ENCODE measurements at places on chromosomes 4 and X. TPM values are rescaled to one million over a fixed set of nuclear protein-coding genes. Genes with fewer than 3 reads are reported as not detected.
A peak's percentile ranks its signal among the peaks of the same experiment; 100 is the strongest.

- H3K36me3 ChIP-seq, result peaks cover 3% of the 10 kb centered on the region
- H3K27me3 ChIP-seq, result no peaks in the 10 kb centered on the region
- H3K27ac ChIP-seq, result no peak overlapping the region
- no peak overlapping the region for H3K4me3 ChIP-seq
- DNase-seq, result no peak
These were observed 1295.8 kb upstream of the ADGRL3 start for GRCh38 chr4:59904331-59904730.

- DNase-seq, result no peak
- no peaks in the 10 kb centered on the region for H3K36me3 ChIP-seq
- H3K4me1 ChIP-seq, result peaks cover 12% of the 10 kb centered on the region
- H3K27ac ChIP-seq, result no peak overlapping the region
These were observed 5.7 kb upstream of the SLC25A4 start for GRCh38 chr4:185137233-185137925.

DNA sequence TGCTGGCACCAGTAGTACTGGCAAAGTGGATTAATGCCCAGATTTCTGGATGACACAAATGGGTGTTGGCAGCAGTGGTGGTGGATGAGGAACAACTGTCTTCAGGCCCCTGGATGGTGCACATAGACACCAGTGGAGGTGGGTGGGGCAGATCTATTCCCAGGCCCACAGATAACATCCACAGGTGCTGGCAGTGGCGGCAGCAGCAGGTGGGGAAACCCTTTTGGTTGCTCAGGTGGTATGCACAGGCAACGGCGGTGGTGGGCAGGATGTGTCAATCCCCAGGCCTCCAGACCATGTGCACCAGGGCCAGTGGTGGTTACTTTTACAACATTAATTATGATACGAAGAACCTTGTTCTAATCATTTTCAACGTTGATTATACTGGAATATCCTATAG lies 48.9 kb upstream of the FAT4 start:
- no peak overlapping the region for H3K4me3 ChIP-seq
- peaks cover 10% of the 10 kb centered on the region for H3K4me1 ChIP-seq
- no peaks in the 10 kb centered on the region for H3K36me3 ChIP-seq
- no peaks in the 10 kb centered on the region for H3K27me3 ChIP-seq
- no peak overlapping the region for H3K27ac ChIP-seq

GRCh38 chr4:126790633-126791032 lies 842.1 kb upstream of the INTU start:
- H3K4me3 ChIP-seq, result no peak overlapping the region
- no peak overlapping the region for H3K27ac ChIP-seq
- DNase-seq, result no peak
- H3K27me3 ChIP-seq, result no peaks in the 10 kb centered on the region

DNA sequence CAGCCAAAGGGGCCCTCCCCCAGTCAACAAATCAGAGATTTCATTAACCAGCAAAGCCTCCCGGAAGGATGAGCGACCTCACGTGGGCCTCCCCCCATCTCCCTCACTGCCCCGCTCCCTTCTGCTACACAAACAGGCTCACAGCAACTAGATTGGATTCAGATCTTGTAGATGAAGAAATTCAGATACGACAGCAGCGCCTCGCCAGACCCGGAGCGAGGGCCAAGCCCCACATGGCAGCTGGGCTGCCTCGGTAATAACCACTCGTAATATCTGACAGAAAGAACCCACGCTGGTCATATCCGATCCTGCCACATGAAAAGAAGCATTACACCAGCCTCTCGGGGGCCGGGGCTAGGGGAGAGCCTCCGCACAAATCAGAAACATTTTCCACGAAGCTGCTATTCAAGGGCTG lies 581.3 kb downstream of the BCOR start:
- H3K4me1 ChIP-seq, result no peaks in the 10 kb centered on the region
- no peak for DNase-seq

DNA sequence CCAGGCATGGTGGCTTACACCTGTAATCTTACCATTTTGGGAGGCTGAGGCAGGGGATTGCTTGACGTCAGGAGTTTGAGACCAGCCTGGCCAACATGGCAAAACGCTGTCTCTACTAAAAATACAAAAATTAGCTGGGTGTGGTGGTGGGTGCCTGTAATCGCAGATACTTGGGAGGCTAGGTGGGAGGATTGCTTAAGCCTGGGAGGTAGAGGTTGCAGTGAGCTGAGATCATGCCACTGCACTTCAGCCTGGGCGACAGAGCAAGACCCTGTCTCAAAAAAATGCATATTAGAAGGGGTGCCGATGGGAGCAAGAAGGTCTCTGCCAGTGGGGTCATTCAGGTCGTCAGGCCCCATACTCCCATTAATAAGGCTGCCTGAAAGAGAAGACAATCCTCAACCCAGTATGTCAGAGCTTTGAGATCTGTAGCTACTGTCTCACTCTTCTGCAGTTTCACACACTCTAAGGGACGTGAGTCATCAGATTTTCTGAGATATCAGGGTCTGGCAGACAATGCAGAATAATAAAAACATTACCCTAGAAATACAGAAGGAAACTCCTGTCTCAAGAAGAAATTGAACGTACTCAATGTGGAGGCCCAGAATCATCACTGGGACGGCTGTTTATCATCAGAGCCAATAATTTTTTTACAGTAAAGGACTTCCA lies 176.7 kb upstream of the FAT1 start:
- no peak overlapping the region for H3K27ac ChIP-seq
- H3K36me3 ChIP-seq, result no peaks in the 10 kb centered on the region
- H3K4me3 ChIP-seq, result no peak overlapping the region
- no peaks in the 10 kb centered on the region for H3K27me3 ChIP-seq
- H3K4me1 ChIP-seq, result peaks cover 3% of the 10 kb centered on the region

- no peak overlapping the region for H3K4me3 ChIP-seq
- peaks cover 1% of the 10 kb centered on the region for H3K27me3 ChIP-seq
- H3K4me1 ChIP-seq, result peaks cover 3% of the 10 kb centered on the region
- no peak for DNase-seq
- no peak overlapping the region for H3K27ac ChIP-seq
- H3K36me3 ChIP-seq, result peaks cover 12% of the 10 kb centered on the region
These were observed 27.0 kb downstream of the PRDM5 start for GRCh38 chr4:120895554-120895953.

GRCh38 chrX:38435130-38435529 lies 82.7 kb downstream of the OTC start:
- no peak for DNase-seq
- no peaks in the 10 kb centered on the region for H3K27me3 ChIP-seq
- H3K27ac ChIP-seq, result no peak overlapping the region
- no peak overlapping the region for H3K4me3 ChIP-seq

DNA sequence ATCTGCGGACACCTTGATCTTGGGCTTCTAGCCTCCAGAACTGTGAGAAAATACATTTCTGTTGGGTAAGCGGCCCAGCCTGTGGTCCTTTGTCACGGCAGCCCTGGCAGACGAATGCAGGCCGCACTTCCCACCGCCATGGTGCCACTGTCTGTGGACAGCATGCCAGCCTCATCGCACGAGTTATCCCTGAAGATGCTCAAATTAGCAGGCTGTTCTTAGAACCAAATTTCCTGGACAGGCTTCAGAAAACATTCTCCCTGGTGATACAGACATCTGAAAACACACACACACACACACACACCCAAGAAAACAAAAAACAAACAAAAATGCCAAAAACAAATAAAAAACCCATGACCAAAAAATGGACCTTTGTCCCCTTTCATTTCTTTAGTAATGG lies 343.5 kb upstream of the GATB start:
- no peaks in the 10 kb centered on the region for H3K36me3 ChIP-seq
- H3K4me3 ChIP-seq, result no peak overlapping the region
- no peak overlapping the region for H3K27ac ChIP-seq
- no peak for DNase-seq
- peaks cover 47% of the 10 kb centered on the region for H3K4me1 ChIP-seq

- peaks cover 8% of the 10 kb centered on the region for H3K36me3 ChIP-seq
- DNase-seq, result no peak
- peaks cover 23% of the 10 kb centered on the region for H3K4me1 ChIP-seq
These were observed 1.1 kb downstream of the CRMP1 start for GRCh38 chr4:5891563-5892322.

GRCh38 chr4:70768301-70768948 lies 46.7 kb downstream of the RUFY3 start:
- H3K4me1 ChIP-seq, result no peaks in the 10 kb centered on the region
- no peak for DNase-seq
- no peak overlapping the region for H3K4me3 ChIP-seq

- no peaks in the 10 kb centered on the region for H3K27me3 ChIP-seq
- no peak for DNase-seq
- no peaks in the 10 kb centered on the region for H3K4me1 ChIP-seq
- no peak overlapping the region for H3K4me3 ChIP-seq
These were observed 52.8 kb downstream of the ADGRG4 start for GRCh38 chrX:136353526-136354093.

DNA sequence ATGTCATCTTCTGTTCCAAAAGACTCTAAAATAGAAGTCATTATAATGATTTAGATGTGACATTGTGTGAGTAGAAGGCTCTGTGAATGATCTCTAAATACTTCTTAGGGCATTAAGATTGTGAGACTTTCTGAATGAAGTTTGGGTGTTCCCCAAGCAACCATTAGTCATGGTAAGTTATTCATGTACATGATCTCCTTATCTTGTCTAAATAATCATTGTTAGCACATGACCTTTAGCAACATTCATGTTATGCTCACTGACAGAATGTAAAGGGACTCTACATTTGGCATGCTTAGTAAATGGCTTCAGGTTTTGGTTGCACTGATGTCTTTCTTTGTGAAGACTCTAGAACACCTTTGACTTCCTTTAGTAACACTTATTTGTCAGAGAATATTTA lies 140.8 kb upstream of the AGA start:
- DNase-seq, result no peak
- no peak overlapping the region for H3K27ac ChIP-seq
- no peaks in the 10 kb centered on the region for H3K36me3 ChIP-seq
- no peak overlapping the region for H3K4me3 ChIP-seq
- H3K27me3 ChIP-seq, result no peaks in the 10 kb centered on the region

- H3K4me3 ChIP-seq, result peak overlapping the region; percentile 89
- H3K36me3 ChIP-seq, result peaks cover 3% of the 10 kb centered on the region
- peaks cover 3% of the 10 kb centered on the region for H3K4me1 ChIP-seq
These were observed 568 bp downstream of the NIPAL1 start for GRCh38 chr4:48017108-48017571.

DNA sequence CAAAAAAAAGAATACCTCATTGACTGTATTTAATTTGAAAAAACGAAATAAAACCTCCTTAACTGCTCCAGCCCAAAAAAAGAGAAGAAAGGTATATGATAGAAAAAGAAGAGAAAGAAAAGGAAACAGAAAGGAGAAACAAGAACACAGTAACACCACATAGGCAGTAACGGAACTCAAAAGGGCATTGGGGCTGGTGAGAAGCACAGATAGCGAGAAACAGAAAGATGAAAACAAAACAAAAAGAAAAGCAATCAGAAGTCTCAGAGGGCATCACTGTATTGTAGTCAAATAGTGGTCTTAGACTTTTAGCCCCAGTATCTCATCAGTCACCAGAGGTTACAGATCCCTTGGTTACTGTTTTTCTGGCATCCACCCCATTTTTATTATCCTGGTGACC lies 88.6 kb downstream of the NFKB1 start:
- peaks cover 45% of the 10 kb centered on the region for H3K36me3 ChIP-seq
- H3K27me3 ChIP-seq, result peaks cover 2% of the 10 kb centered on the region
- H3K4me3 ChIP-seq, result no peak overlapping the region
- DNase-seq, result no peak
- H3K27ac ChIP-seq, result no peak overlapping the region
- no peaks in the 10 kb centered on the region for H3K4me1 ChIP-seq

DNA sequence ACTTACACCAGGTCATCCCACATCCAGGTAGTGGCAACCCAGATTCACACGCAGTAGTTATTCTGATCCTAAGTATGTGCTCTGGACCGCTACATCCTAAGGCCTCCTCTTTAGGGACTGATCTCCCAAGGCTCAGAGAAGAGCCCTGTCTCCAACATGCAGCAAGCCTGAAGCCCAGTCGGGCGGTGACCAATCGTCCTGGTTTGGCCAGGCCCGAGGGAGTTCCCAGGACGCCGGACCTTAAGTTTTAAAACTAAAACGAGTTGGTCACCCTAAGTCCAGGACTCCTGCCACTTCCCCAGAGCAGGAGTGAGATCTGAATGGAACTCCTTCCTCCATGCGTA lies 385 bp downstream of the LYAR start:
- peaks cover 3% of the 10 kb centered on the region for H3K27me3 ChIP-seq
- DNase-seq, result no peak
- peaks cover 24% of the 10 kb centered on the region for H3K4me1 ChIP-seq

- H3K27me3 ChIP-seq, result peaks cover 5% of the 10 kb centered on the region
- H3K4me3 ChIP-seq, result no peak overlapping the region
- no peak for DNase-seq
- no peak overlapping the region for H3K27ac ChIP-seq
These were observed 9.3 kb upstream of the SMIM20 start for GRCh38 chr4:25904748-25905082.

- H3K4me1 ChIP-seq, result peaks cover 3% of the 10 kb centered on the region
- no peaks in the 10 kb centered on the region for H3K27me3 ChIP-seq
These were observed 43.6 kb upstream of the BEX4 start for GRCh38 chrX:103171353-103171752.

- peak within 1 kb of the TSS; percentile 61 for H3K27ac ChIP-seq
- H3K36me3 ChIP-seq, result no peaks in the 10 kb centered on the region
- peak within 1 kb of the TSS; percentile 89 for H3K4me3 ChIP-seq
- peaks cover 22% of the 10 kb centered on the region for H3K4me1 ChIP-seq
- DNase-seq, result peak; percentile 64
These were observed at the start of gene SMIM43 for GRCh38 chr4:121764702-121765367. TSS of gene SMIM43 (minus strand) at chr4:121765164. CDS start at chr4:121765105, 59 bp downstream.

DNA sequence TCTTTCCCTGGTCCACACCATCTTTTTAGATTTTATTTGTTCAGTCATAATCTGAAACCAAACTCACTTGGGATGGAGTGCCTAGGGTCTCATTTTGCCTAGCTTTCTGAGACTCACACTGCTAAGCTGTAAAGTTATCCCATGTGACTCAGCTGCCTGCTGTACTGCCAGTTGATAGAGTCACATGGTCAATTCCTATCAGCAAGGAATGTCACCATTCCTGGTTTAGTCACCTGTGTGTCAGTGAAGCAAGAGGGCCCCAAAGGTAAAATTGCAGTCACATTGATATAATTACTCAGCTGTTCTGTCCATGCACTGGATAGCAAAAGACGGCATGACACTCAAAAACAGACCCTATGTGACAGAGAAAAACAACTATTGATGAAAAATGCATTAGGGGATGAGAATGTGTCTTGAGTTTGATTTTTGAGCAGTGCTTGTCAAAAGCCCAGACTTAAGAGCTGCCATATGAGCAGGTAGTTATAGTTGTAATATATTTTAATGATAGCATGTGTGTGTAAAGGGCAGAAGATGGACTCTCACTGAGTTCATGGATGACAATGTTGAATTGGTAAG lies 413.2 kb downstream of the PPARGC1A start:
- no peak for DNase-seq
- H3K4me3 ChIP-seq, result no peak overlapping the region
- H3K4me1 ChIP-seq, result no peaks in the 10 kb centered on the region
- no peaks in the 10 kb centered on the region for H3K36me3 ChIP-seq

GRCh38 chrX:153633048-153633447 lies 14.0 kb upstream of the DUSP9 start:
- H3K27me3 ChIP-seq, result peaks cover 1% of the 10 kb centered on the region
- no peak overlapping the region for H3K4me3 ChIP-seq
- peaks cover 4% of the 10 kb centered on the region for H3K36me3 ChIP-seq
- H3K27ac ChIP-seq, result no peak overlapping the region
- no peak for DNase-seq

FDCSP gene
- total RNA-seq, result not detected

CT45A5 gene
- not detected for total RNA-seq

GJB1 gene
- not detected for total RNA-seq

LETM1 gene
- total RNA-seq, result 37.1 TPM

FMR1 gene
- 67.2 TPM for total RNA-seq

RIPPLY1 gene
- not detected for total RNA-seq

CHRDL1 gene
- total RNA-seq, result 0.28 TPM

TLR1 gene
- 0.23 TPM for total RNA-seq

TXK gene
- 0.36 TPM for total RNA-seq

All from endothelial cell (in vitro differentiated cells).